ENCODE measurements at places on chromosomes 2 and 18.

DNA sequence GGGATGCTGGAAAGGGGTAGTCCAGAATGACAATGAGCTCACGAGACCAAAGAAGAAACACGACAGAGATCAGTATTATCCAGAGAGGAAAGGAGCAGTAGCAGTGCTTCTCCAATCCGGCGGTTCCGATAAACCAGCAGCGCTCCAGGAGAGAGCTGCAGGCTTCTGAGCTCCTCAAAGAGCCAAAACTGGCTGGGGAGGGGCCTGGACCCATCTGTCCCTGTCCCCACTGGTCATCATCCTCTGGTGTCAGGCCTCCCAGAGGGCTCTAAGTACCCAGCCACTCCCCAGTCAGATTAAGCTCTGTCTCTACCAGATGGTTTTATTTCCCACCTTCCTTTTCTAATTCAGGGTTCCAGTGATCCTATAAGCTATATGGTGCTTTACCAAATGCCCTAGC, 23.2 kb downstream of the DNAJC27 start:
- no peak for DNase-seq

DNA sequence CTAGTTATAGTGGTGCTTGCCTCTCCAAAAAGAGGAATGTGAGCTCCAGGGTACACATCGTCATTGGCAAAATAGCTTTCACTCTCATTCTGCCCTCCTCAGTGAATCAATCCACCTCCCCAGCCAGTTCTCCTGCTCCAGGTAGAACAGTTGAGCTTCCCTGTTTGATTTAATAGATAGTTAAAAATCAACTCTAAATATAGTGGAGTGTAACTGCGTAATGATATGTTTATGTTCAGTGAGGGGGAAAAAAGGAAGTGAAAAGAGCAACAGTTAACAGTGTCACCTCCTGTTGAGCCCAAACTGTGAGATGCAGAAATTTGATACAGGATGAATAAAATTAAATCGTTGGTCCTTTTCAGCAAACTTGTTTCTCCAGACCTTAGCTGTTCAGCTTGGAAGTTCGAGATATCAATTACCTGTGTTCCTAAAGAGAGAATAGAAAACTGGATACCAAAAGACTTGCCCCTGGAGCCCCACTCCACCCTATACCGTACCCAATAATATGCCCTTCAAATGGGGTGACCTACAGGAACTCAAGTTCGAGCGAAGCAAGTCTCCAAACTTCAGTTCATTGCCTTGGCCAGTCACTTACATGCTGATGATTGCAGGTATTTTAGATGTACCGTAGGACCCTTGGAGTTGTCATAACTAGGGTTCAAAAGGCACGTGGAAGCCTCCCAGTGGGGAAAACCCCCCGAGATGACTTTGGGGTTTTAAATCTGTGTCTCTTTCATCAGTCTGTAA, 708.4 kb downstream of the RNF144A start:
- DNase-seq = no peak

DNA sequence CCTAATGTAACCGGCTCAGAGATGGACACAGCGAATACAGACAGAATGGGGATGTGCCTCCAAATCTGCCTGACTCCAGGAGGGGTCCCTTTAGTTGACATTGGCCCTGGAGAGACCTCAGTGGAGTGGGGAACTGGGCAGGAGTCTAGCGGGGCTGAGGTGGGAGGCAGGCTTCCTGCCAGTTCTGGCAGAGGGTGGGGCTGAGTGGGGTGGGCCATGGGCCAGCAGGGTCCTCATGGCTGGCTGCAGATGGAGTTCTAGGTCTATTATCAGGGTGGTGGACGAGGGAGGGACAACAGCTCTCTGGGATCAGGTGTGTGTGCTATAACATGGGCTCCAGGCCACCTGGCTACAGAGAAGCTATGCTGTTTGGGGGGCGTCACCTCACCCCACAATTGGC, 21.1 kb downstream of the PROC start:
- no peak for DNase-seq

DNA sequence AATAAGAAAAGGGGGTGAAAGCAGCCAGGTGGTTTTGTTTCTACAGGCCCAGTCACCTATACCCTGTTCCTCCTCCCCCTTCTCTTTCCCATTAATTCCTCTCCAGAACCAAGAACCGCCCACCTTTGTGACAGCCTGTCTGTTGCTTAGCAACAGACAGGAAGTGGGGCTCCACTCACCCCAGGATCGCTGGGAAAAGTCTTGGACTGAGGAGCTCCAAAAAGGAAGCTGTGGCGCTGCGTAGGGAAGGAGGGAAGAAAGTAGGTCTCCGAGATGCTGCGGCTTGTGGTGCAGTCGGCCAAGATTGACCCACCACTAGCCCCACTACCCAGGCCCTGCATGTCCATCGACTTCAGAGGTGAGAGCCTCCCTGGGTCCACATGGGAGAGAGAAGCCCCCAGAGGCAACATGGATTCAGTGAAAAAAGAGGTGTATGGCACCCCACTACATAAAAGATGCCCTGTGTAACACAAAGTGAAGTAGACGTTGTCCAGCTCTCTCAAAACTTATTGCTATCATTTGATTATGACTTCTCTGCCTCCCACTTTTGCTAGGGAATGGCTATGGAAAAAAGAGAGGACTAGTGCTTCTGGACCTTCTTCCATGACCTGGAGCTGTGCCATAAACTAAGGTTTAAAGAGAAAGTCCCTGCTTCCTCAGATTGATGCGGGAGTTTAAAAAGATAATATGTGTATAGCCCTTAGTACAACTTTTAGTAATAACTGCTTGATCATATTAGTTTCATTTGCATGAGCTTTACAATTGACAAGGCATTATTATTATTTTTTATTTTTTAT, at the start of gene FER1L5:
FER1L5 (plus strand) TSS at position 201 of the 797 bp plus-strand sequence; CDS start at position 274, 73 bp downstream.
- peak; percentile 87 for DNase-seq
